ENCODE measurements at places on chromosomes 16 and 17.

- DNase-seq: no peak
Observed at GRCh38 chr17:17258011-17258410, 21.0 kb upstream of the FLCN start.

DNA sequence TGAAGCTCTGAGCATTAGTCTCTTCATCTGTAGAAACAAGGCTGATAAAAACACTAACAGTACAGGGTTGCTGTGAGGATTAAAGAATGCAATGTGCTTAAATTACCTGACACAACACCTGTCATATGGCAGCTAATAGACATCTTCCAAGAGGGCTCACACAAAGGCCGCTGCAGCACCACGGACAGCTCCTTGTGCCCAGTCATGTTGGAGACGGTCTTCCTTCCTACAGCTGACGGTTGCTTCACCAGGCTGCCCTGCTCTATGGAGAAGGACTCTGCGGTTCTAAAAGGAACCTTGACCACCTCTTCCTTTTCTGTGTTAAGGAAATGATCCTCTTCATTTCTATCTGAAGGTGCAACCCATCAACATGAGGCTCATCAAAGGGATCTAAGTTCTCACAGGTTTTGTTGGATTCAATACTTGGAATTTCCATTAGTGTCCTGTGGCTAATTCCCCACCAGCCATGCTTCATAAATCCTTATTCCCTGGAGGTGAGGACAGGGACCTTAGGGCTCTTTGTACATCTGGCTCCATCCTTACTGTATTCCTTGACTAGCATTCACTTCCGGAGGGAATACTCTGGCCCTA, 138.9 kb upstream of the CES5A start:
- DNase-seq: peak; percentile 68

DNA sequence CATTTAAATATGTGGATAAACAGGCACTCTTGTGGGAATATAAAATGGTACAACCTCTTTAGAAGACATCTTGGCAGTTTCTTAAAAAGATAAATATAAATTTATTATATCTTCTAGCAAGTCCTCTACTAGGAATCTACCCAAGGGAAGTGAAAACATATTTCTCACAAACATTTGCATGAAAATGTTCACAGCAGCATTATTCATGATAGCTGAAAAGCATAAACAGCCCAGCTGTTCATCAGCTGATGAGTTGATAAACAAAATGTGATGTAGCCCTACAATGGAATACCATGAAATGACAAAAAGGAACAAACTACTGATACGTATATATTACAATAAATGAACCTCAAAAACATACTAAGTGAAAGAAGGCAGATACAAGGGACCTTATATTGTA, 12.0 kb downstream of the DGKE start:
- no peak for DNase-seq

DNA sequence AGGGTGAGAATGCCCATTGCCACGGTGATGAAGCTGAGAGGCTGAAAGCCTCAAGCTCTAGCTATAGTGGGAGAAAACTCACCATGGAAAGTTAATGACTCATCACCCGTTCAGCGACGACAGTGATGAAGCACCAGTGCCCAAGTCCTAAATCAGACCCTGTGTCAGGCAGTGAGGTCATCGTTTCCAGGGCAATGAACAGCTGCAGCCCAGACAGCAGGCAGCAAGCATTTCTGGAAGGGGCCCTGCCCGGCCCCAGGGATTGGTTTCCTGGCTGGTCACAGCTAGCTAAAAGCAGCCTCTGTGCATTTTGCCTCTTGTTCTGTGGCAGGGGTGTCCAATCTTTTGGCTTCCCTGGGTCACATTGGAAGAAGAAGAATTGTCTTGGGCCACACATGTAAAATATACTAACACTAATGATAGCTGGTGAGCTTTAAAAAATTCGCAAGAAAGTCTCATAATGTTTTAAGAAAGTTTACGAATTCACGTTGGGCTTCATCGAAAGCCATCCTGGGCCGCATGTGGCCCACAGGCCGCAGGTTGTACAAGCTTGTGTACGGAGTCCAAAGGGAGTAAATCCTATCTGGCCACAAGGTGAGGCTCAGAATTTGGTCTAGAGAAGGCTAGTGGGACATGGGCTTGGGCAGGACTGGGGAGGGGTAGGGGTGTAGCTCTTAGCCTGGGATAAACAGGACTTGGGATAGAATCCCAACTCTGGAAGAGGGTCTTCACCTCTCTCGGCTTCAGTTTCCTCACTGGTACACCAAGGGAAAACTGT, 40.6 kb downstream of the MIS12 start:
- DNase-seq: no peak

- DNase-seq: no peak
Observed at GRCh38 chr17:72354071-72354470, 233.3 kb downstream of the SOX9 start.

GRCh38 chr17:80464486-80464885, 11.9 kb downstream of the NPTX1 start:
- no peak for DNase-seq

GRCh38 chr16:29029168-29029994, 44.5 kb downstream of the LAT start:
- DNase-seq: no peak

DNA sequence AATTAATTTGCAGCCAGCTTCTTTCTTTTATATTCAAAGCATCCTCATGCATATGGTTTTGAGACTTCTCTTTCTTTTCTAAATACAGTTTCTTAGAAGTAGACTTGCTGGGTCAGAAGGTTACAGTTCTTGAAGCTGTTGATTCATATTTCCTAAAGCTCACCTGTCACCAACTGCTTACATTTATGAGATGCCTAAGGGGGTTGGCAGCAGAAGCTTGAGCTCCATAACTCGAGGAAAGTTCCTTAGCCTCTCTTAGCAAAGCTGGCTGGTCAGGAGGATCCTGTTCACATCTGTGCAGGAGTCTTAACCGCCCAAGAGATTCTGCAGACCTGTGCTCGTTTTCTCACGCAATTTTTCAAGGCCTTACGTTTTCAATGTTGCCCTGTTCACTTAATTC, 218.8 kb downstream of the SNX29 start:
- no peak for DNase-seq

DNA sequence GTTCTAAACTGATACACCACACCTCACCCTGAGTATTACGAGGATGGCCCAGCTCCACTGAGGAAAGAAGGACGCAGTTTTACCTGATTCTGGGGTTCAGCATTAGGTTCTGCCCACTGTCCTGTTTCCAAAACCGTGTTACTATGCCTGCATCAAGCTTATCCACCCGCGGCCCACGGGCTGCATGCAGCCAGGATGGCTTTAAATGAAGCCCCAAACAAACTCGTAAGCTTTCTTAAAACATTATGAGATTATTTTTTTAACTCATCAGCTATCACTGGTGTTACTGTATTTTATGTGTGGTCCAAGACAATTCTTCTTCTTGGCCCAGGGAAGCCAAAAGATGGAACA, 4.0 kb upstream of the CD300LG start:
- DNase-seq: no peak

DNA sequence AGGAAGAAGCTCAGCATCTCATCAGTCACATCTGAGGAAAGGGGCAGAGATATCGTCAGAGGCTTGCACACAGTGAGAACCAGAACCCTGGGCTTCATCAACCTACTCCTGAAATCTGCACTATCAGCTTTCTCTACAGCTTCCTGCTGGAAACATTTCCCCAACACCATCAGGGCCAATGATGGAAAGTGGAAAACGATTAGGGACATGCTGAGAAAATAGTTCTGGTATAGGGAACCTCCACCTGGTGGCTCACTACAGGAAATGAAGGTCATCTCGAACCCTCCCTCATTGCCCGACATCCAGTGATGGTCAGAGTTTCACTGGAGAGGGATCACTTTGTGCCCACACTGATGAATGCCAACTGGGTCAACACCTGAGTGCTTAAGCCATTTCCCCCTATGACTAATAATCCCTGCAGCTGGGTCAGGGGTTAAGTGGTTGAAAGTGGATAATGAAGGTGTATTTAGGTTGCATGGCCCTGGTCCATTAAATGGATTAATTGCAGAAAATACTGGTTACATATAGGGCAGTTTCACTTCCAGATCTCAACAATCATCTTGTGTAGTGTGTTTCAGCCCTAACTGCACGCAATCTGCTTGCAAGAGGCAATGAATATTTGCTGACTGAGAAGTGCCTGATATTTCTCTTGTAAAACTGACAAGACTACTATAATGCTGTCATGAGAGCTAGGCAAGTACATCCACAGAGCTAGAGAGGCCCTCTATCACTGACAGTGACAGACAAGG, 43.1 kb upstream of the GSG1L start:
- no peak for DNase-seq

DNA sequence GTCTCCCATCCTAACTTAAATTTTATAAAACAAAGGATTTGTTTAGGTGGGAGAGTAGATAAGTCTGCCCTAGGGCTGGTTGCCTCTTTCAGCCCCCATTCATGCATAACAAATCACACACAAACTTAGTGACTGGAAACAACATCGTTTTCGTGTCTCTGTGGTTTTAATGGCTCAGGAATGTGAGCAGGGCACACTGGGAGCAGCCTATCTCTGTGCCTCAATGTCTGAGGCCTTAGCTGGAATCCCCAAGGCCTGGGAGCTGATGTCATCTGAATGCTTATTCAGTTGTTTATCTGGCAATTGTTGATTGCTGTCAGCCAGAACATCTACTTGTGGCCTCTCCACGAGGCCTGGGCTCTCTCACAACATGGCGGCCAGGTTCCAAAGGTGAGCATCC, 101.9 kb upstream of the HSBP1 start:
- DNase-seq: no peak

- DNase-seq: no peak
Observed at GRCh38 chr16:49734331-49734730, 121.6 kb downstream of the ZNF423 start.

GRCh38 chr16:16096121-16096857, 127.0 kb downstream of the ABCC6 start:
- no peak for DNase-seq

DNA sequence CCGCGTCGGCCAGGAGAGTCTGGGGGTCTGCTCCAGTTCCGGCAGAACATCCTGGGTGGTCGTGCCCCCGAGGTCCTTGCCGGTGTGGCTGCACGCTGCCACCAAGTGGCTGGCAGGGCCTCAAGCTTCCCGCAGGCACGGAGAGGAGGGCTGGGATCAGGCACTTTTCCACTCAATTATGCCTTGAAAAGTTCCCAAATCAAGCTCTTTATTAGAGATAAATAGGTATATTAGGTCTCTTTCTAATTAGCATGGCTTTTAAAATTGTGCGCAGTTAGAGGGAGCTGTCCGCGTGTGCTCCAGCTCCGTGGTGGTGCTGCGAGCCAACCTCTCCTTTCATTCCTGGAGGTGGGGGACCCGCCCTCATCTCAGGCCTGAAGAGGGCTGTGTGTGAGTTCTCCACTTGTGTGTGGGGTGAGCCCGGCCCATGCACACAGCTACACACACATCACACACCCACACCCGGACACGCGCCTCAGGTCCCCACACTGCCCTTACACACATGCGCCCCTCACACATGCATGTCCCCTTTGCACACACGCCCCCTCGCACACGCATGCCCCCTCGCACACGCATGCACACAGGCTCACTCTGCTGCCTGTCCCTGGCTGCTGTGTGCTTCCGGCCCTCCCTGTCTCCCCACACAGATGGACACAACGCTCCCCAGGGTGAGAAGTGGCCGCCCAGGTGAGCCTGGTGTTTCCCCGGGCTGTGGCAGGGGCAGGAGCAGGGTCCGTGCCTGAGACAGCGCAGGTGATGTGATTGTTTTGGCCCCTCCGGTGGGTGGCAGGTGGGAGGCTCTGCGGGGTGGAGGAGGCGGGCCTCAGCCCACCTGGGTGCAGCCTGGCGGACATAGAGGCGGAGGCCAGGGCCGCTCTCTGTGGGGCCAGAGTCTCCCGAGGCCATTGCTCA, 28.8 kb downstream of the CACNA1H start:
- DNase-seq: no peak

GRCh38 chr16:57639172-57639887, 10.9 kb downstream of the ADGRG1 start:
- DNase-seq: no peak

DNA sequence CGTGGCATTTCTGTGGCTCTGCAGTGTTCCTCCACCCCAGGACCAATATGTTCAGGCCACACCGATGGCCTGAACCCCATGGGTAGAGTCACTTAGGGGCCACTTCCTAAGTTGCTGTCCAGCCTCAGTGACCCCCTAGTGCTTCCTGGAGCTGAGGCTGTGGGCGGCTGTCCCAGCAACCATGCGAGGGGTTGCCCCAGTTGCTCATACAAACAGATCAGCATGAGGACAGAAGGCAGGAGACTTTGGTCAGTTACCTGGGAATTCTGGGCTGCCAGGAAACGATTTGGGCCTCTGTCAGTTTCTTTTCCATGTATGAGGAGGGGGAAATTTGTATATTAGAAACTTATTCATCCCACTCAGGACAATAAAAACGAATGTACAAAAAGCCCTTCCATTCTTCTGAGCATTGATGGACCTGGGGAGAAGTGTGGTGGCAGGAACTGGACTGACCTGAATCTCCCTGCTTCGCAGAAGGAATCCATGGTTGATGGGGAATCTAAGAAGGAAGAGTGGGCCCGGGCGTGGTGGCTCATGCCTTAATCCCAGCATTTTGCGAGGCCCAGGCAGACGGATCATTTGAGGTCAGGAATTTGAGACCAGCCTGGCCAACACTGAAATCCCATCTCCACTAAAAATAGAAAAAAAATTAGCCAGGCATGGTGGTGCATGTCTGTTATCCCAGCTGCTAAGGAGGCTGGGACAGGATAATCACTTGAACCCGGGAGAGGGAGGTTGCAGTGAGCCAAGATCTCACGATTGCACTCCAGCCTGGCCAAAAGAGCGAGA, 4.9 kb upstream of the IL32 start:
- no peak for DNase-seq

- DNase-seq: no peak
Observed at GRCh38 chr17:78719630-78720298, 62.3 kb downstream of the CYTH1 start.

DNA sequence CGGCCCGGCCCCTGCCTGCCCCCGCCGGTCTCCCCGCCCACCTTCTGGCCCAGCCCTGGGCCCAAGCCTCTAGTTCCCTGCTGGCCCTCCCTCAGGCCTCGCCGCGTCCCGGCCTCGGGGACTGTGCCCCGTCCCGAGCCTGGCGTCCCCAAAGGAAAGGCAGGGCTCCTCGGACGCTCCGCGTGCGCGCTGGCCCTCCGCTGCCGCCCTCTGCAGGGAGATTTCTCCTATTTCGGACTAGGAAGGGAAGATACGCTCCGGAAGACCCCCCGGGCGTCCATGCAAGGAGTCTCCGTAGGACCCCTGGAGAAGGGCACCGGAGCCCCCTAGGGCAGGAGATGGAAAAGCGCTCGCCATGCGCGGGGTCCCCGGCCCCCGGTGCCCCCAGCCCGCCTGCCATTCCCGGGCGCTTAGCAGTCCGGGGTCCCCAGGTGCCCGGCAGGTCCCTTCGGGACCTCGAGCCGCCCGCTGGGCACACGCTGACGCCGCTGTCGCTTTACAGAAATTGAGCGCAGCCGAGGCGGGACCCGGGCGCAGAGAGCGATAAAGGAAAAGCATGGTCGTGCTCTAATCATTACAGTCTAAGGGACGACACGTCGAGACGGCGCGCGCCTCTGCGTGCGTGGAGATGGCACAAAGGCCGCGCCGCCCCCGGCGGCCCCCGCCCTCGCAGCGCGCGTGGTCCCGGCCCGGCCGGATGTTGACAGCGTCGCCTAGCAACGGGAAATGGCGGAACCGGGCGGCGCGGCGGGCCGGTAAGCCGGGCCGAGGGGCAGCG, at the start of gene CCDC40:
TSS of gene CCDC40 (plus strand) at position 706 of the 778 bp plus-strand sequence. CDS start at position 727, 21 bp downstream.
- DNase-seq: peak; percentile 88

All from HT-29 (cell line).